ENCODE measurements at places on chromosomes 6 and 20.
A peak's percentile ranks its signal among the peaks of the same experiment; 100 is the strongest.

DNA sequence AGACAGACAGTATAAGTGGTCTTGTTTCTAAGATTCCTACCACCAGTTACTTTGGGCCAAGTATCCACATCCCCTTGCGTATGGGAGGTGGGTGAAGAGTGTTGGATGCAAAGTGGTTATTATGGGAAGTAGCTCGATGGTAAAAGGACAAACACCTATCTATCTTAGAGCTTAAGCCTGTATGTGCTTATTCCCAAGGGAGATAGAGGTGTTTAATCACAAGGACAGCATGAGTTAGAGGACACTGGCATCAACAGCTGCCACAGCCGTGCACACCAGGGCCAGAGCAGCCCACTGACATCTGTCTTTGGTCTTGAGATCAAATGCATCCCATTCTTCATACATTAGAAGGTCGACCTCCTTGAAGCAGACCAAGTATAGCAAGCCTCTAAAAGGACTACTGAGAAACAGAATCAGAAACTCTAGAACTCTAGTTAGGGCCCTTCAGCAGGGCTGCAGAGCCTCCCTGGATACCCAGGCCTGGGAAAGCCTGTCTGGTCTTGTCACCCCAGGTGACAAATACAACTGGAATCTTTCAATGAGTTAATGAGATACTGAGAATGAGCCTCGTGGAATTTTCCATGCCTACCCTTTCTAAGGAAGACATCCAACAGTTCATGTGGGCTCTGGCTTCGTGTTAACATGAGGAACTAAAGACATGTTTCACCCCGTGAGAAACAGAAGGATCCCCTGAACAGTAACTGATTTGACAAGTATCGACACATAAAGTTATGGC, 28.7 kb downstream of the TXNDC5 start:
- no peak for DNase-seq

DNA sequence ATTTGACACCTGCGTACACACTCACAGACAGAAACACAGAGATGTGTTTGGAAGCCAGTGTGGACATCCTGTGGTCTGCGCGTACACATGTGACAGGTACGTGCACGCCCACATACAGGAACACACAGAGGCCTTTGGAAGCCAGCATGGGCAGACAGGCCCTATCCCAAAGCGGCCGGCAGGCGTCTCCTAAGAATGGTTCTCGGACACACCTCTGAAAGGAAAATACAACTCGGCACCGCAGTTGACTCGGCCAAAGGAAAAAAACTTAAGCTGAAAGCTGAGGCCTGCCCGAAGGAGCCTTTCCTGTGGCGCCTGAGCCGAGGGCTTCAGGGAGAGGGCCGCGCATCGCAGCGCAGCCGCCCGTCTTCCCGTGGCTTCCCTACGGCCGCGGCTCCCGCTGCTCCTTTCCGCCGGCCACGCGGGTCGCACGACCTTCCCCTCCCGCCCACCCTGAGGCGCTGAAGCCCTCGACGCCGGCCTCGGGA, 1.4 kb upstream of the CEP43 start:
- peak; percentile 72 for DNase-seq

DNA sequence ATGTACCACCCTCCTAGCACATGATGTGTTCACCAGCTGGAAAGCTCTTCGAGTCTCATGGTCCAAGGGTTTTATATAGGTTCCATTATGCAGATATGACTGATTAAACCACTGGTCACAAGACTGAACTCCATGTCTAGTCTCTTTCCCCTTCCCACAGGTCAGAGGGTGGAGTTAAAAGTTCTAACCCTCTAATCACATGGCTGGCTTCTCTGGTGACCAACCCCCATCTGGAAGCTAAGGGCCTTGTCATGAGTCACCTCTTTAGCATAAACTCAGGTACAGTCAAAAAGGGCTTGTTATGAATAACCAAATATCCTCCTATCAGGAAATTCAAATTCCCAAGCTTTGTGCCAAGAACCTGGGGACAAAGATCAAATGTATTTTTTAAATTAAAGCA, 52.0 kb upstream of the KLHL31 start:
- no peak for DNase-seq

DNA sequence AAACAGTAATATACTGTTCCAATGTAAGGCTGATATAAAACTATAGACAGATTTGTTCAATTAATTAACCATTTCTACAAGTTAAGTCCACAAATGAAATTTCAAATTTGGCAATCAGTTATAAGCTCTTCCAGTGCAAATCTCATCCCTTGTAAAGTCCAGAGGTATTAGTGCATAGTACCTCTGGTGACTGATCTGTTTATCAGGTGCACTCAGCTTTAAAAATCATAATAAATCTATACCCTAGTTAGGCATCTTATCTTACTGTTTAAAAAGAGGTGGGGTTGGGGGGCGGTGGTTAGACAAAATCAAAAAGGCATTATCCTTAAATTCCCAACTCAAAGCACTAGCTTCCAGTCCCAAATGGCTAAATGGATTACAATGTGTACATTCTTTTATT, 2.9 kb downstream of the FBXO30 start:
- no peak for DNase-seq

DNA sequence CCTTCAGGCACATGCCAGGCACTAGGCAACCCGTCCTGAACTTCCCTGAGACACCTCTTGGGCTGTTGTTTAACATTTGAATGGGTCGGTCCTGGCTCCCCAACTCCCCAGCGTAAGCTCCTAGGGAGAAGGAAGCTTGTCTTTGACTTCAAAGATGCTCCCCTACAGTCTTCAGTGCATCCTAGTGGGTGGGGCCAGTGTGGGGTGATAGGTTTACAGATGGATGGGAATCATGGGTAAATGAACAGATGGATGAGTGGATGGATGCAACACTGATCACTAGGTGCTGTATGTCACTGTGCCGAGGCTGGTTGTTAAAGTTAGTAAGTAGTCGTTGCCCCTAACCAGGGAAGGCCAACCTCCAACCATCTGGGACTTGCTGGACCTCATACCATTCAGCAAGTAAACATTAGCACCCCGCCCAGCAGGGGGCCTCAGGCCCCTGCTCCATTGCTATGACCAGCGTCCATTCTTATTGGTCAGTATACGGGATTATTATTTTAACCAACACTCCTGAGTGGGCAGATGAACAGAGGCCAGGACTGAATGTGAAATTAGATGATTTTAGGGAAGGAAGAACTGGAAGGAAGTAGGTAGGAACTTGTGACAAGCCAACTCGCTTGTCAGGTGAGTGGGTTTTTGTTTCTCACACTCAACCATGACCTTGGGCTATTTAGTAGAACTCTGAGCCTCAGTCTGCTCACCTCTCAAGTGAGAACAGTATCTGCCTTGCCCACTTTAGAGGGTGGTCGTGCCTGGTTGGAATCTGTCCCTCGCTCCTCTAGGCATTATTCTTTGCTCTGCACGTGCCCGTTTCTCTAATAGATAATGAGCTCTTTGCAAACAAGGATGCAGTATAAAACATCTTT, 82.9 kb upstream of the FOXP4 start:
- peak; percentile 71 for DNase-seq

DNA sequence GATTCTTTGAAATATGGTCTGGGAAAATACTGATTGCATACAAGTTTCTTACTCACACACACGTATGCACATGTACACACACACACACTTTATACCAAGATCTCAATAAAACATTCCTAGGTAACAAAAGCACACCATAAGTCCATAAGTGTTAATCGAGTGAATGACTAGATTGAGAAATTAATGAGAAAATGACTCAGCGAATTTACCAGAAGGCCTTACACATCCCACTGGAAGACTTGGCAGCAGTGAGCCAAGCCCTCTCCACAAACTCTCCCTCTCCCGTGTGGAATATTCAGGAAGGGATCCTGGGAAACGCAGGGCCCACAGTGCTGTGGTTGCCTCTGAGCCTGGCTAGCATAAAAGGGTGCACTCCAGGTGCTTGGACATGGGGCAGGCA, 227.2 kb downstream of the LY86 start:
- no peak for DNase-seq

GRCh38 chr6:129539032-129539431, 170.9 kb downstream of the ARHGAP18 start:
- no peak for DNase-seq

DNA sequence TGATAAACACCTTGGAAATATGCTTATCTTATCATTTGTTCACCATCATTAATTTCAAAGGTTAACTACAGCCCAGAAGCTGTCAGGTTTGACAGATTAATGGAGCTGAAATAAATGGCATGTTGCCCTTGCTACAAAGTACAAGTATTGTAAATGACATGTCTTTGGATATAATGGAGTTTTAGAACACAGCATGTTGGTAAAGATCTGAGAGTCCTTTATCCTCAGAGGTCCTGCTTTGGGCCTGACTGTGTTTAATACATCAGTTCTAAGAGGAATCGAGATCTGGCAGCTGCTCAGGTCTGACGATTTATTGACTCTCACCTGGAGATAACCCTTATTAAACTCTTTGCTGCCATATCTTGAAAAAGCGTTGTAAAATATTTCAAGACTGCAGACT, 222.7 kb upstream of the OPRM1 start:
- DNase-seq = no peak

DNA sequence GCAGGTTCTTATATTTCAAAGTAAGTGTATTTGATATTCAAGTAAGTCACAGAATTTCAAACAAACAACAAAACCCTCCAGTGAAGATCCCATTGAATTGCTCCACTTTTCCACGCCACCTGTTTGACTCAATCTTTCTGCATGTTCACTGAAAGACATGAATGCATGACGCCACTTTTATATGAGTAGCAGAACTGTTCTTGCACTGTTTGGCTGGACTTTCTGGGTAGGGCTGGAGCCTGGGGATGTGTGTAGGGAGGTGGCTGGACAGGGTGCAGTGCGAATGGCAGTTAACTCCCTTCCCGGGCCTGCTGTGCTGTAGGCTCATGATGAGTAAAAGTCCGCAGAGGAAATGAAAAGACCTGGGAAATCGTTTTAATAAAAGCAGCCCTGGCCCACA, 39.7 kb downstream of the IL20RA start:
- no peak for DNase-seq

DNA sequence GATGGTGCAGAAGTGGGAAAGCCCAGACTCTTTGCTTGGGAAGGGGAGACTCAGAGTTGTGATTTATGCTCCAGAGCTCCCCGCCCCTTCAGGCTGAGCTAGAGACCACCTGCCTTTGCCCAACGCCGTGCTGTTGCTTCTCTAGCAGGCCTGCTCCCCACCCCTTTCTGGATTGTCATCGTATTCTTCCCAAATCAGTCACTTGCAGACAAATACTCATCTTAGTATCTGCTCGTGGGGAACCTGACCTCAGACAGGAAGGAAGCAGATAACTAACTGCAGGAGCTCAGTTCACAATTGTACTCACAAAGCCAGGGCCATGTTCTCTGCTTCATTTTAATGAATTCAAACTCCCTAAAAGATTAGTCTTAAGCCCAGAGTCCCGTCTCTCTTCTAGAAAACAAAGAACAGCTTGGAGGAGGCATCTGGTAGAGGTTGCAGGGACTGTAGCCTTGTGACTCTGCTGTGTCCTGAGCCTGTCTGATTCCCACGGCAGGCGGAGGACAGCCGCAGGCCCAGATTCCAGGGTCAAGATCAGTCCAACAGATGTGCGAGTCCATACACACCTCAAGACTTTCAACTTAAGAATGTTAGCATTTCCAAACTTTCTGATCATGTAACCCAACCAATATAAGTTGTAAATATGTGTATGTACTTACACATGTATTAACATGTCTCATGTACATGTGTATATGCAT, 57.2 kb upstream of the GGTLC1 start:
- DNase-seq = no peak

GRCh38 chr6:157646012-157646411, 177.0 kb upstream of the SNX9 start:
- no peak for DNase-seq

DNA sequence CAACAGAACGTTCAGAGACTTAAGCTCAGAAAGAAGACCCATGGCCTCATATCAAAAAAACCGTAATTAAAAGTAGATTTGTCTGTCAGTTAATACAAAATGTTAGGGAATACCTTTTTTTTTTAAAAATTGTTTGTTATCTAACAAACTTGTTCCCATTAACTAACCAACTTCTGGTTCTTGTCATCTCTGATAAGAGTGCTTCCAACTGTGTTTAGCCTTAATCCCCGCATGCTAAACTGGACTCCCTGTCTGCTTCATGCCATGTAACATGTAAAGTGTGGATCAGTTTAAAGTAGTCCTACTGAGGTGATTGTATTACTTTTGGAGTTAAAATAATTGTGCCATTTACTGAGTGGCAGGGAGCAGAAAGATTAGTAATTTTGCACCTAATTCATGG, 6.3 kb downstream of the JARID2 start:
- DNase-seq = no peak

GRCh38 chr6:156833755-156834154, 56.6 kb downstream of the ARID1B start:
- no peak for DNase-seq

DNA sequence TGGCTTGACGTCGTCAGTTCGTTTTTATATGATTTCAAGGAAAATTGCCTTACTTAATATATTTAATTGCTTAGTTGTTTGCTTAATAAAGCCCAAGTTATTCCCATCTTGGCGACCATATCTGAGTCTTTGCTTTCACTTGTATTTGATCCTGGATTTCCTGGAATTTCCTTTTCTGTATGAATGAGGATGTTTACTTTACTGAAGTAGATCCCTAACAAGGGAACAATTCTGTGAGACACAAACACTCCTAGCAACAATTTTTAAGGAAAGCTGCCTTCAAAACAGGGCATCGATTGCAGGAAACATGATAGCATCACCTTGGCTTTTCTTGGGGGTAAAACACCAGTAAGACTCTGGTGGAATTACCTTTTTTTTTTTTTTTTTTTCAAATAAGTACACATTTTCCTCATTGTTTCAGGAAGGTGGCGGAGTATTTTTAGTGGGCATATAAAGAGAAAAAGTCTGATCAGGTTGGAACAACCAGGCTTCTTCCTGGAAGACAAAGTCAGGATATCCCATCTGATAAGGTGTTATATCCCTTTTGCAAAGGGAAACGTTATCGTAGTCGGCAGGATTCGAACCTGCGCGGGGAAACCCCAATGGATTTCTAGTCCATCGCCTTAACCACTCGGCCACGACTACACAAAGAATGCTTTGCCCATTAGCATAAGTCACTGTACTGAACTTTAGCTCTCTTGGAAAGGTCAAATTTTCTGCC, 68.5 kb upstream of the ZNF184 start:
- no peak for DNase-seq

DNA sequence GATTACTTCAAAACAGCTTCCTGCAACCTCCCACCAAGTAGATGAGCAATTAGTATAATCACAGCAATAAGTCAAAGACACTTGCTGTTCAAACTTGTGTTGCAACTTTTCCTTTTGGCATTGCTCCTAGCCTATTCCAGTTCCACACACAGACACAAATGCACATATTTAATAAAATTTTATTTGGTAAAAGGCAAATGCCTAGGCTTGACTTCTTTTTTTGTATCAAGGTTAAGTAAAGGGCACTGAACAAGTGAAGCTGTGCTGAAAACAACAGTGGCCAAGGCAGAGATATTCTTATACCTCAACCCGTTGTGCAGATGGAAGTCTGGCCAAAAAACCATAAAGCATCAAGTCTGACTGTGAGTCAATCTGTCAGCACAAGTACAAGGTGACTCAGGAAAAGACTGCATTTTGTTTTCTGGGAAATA, 708.4 kb upstream of the CITED2 start:
- no peak for DNase-seq

- DNase-seq = peak; percentile 21
These were observed 11.0 kb upstream of the TCP11 start for GRCh38 chr6:35152067-35152707.

Measured in inflammatory macrophage treated with lipopolysaccharide for 4 hours (primary cell).